ENCODE measurements at places on chromosomes 6 and 20. TPM values are rescaled to one million over a fixed set of nuclear protein-coding genes. Genes with fewer than 3 reads are reported as not detected.

Gene MYLK4
- total RNA-seq = 0.36 TPM

DNA sequence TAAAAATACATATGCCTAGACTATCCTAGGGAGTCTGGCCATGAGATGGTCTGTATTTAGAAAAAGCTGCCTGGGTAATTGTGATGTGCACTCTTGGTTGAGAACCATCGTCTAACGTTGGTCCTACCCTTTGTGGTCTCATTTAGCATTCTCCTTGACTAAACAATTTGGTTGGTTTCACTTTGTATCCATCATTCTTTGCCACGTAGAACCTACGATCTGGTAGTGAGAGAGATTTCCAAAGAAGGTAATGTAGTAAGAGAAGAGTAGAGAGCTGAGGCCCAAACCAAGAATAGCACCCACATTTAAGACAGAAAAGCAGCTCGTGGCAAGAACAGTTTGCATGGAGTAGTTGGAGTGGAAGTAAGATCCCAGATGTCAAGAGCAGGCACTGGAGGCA is 219.8 kb downstream of the TMEM200A start:
- no peak for DNase-seq

Gene RBPJL
- total RNA-seq = not detected

DNA sequence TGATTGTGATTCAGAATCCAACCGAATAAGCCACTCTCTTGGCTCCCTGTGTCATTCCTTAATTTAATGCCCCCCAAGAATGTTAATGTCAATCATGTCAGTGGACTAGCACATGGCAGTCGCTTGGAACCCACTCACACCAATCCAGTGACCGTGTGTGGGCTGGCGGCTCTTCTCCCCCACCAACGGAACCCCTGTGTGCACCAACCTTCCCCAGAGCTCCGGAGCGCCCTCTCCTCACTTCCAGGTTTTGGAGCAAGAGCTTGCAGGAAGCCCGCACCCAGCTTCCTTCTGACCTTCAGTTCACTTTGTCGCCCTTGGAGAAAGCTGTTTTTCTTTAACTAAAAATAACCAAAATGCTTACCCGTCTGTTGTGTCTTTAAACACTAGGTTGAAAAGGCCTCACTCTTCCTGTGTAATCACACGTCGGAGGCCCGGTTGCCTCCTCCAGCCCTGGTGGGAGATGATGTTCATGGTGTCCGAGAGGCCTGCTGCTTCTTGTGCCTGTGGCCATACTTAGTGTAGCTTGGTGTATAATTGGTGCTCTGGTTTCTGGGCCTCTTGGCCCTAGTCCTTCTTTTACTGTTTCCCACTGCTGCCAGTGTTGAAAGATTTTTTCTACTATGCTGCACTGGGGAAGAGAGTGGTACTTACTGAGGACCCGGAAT is 17.8 kb upstream of the MAP1LC3A start:
- DNase-seq = no peak

All from OCI-LY7 (cell line).